ENCODE measurements at places on chromosomes 1 and 21.

GRCh38 chr1:19512545-19512944 lies 27.2 kb upstream of the CAPZB start:
- DNase-seq: no peak

DNA sequence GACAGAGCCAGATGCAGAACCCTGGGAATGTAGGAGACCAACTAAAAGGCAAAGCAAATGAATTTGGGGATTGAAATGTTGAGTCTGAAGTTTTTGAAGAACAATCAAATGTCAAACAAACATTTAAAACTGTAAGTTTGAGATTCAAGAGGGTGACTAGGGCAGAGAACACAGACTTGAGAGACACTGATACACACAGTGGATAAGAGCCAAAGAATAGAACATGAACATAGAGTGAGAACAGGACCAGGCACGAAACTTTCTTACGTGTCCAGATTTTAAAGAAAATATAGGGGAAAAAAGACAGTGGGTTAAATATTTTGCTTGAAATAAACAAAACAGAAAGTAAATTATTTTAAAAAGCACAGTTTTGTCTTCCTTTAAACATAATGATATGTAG lies 115.7 kb downstream of the DPYD start:
- DNase-seq: no peak

GRCh38 chr1:71170925-71171324 lies 90.1 kb upstream of the ZRANB2 start:
- no peak for DNase-seq

- DNase-seq: no peak
Measured at GRCh38 chr1:53653200-53653575, 85.8 kb downstream of the GLIS1 start.

DNA sequence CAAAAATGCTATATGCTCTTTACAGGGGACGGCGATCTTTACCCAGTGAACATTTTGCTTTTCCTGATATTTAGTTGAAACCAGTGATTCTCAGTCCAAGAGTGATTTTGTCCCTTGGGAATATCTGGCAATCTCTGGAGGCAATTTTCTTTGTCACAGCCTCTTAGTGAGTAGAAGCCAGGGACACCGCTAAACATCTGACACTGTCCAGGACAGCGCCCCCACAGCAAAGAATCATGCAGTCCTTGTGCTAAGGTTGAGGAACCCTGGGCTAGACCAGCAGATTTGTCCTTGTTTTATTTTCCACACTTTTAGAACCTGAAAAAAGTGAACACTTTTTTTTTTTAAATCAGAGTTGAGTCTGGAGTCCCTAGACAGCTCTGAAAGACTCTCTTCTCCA lies 13.1 kb downstream of the EVA1C start:
- no peak for DNase-seq

- DNase-seq: no peak
Measured at GRCh38 chr1:73463873-73464272, 734.1 kb downstream of the LRRIQ3 start.

DNA sequence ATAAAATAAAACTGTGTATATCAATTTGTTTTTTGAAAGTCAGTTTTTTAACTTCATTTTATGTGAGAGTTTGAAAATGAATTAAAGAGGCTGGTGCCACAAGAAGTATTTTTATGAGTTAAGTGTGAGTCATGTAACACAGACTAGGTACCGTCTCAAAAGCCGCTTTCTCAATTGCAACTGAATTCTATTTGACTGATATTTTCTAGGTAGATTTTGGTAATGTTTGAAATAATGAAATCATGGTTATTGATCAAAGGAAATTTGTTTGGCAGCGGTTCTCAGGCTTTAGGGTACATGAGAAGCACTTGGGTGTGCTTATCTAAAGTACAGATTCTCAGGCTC lies 4.6 kb downstream of the SNX27 start:
- DNase-seq: no peak

GRCh38 chr1:222547260-222547614 lies 667 bp downstream of the HHIPL2 start:
- no peak for DNase-seq

DNA sequence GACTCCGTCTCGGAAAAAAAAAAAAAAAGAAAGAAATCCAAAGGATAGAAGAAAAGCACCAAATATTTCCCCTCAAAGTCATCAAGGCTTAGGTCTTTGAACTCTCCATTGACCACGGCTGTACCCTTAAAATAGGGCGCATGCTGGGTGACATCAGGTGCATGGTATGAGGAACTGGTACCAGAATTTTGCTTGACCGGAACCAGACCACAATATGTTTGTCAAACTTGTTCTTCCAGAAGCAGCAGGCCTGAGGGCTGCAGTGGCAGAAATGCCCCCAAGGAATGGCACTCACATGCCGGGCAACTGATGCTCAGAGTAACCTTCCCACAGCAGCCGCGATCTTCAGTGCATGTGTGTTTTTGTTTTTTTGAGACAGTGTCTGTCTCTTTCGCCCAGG lies 21.0 kb downstream of the RCC1 start:
- DNase-seq: no peak

DNA sequence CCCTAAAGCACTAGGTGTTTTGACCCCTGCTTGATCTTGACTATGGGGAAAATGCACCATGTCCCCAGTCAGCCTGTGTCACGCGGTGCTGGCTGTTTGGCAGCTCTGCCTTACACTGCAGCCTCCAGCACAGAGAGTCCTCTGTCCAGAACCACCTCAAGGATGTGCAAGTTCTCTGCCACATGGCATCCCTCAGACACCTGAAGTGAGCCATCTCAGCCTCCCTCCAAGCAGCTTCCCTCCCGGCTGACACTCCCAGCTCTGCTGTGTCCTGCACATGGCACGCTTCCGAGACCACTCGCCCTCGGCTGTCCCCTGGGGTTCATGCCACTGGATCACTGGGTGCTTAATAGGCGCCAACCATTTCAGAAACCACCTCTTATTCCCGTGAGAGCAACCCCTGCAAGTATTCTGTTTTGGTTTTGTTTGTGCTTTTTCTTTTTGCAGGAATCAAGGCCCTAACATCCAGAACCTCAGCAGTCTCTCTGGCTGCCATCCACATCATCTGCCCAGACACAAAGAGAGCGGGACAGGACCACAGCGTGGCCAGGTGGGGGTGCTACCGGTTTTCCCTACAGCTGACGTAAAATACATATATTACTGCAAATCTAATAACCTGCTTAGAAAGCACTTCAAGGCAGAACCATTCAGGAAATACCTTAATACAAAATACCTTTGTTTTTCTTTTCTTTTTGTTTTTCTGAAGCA lies 45.7 kb downstream of the CAPZB start:
- DNase-seq: no peak

GRCh38 chr1:2821966-2822620 lies 20.6 kb upstream of the TTC34 start:
- DNase-seq: peak; percentile 16

- DNase-seq: no peak
Measured at GRCh38 chr1:239426821-239427475, 40.6 kb downstream of the CHRM3 start.

DNA sequence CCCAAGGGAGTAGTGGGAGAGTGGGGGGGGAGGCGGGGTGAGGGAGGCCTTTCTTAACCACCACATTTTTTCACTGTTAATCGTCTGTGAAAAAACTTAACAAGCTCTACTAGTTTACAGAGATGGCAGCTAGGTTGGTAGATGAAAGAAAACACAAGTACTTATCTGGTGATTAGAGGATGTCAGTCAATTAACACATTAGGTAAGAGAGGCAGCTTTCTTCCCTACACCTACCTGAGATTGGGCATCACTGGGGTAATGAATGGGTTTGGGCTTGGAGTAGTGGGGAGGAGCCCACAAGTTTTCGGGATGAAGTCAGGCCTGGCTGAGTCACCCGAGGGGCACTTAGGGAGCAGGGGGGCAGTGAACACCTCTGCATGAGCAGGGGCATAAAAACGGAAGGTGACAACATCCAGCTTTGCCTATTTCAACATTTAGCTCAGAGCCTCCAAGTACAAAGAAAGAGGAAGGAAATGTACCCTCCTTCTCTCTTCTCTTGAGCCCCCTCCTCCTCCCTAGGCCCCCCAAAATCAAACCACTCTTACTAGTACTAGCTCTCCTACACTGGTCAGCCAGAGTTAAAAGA lies 2.5 kb downstream of the LBR start:
- no peak for DNase-seq

DNA sequence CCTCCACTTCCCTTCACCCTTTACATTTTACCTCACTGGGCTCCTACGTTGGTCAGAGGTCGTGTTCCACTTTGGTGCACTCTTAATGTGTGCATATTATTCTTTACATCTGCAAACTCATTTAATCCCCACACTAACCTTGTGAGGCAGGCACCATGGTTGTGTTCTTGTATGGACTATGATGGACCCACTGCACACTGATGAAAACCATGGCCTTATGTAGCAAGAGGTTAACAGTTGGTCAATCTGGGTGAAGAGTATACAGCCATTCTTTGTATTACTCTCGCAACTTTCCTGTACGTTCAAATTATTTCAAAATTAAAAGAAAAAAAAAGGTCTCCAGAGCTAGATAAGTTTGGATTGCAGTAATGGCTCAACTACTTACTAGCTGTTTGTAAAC lies 78.5 kb downstream of the RUNX1 start:
- DNase-seq: no peak

GRCh38 chr21:16216288-16216962 lies 486.6 kb downstream of the USP25 start:
- no peak for DNase-seq

- DNase-seq: no peak
Measured at GRCh38 chr21:45162115-45162514, 87.7 kb downstream of the ADARB1 start.

DNA sequence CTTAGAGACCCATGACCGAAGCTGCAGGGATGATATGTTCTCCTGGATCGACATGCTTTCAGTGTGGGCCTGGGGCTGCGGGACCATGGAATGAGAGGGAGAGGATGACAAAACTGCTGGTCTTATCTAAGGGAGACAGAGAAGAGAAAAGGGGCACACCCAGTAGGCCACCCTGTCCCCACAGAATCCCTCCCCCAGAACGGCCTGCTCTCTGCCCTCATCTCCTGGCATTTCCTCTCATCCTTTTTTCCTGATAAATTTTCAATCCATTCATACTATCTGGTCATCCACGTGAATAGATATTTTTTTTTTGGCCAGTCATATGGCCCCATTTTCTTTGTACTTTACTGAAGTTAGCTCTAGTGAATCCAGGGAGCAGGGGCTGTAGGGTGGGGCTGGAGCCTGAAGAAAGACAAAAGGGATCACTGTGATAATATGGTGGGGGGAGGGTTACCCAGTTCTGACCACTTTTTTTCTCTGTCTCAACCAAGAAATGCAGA lies at the start of gene PKLR:
TSS of gene PKLR (minus strand) at position 97 of the 500 bp plus-strand sequence. CDS start at position 54, 43 bp downstream.
- no peak for DNase-seq

- no peak for DNase-seq
Measured at GRCh38 chr1:72018562-72018961, 263.8 kb downstream of the NEGR1 start.

GRCh38 chr1:206941766-206942418 lies 4.4 kb downstream of the PIGR start:
- no peak for DNase-seq

DNA sequence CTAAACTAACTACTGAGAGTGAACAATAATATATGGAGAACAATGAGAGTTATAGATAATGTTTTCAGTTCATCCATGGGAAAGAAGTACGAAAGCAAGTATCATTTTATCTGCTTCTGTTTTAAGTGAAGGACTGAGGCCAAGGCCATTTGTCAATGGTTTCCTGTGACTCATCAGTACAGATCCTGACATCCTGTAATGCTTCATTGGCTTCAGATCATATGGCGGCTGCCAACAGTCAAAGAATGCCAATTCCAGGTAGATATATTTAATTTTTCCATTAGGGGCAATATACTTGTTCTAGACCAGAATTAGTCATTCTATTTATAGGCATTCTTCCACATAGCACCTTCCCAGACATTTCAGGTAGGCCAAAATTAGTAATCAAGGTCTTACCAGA lies 97.3 kb downstream of the USH2A start:
- DNase-seq: no peak

DNA sequence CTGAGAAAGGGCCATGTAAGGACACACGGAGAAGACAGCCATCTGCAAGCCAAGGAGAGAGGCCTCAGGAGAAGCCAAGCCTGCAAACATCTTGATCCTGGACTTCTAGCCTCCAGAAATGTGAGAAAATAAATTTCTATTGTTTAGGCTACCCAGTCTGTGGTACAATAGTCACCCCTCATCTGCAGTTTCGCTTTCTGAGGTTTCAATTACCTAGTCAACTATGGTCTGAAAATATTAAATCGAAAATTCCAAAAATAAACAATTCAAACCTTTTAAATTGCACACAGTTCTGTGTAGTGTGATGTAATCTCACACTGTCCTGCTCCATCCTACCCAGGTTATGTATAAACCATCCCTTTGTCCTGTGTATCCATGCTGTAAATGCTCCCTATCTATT lies 52.6 kb downstream of the ZNF644 start:
- no peak for DNase-seq

- DNase-seq: no peak
Measured at GRCh38 chr1:1115136-1115785, 628 bp downstream of the C1orf159 start.

- DNase-seq: no peak
Measured at GRCh38 chr1:211145944-211146343, 12.0 kb upstream of the KCNH1 start.

GRCh38 chr1:202010180-202011015 lies at the start of gene ELF3:
Gene ELF3, plus strand, starts transcription at chr1:202010587. Its CDS starts 550 bp downstream, at chr1:202011137.
- DNase-seq: no peak

GRCh38 chr1:227270554-227270953 lies 47.7 kb downstream of the CDC42BPA start:
- no peak for DNase-seq

DNA sequence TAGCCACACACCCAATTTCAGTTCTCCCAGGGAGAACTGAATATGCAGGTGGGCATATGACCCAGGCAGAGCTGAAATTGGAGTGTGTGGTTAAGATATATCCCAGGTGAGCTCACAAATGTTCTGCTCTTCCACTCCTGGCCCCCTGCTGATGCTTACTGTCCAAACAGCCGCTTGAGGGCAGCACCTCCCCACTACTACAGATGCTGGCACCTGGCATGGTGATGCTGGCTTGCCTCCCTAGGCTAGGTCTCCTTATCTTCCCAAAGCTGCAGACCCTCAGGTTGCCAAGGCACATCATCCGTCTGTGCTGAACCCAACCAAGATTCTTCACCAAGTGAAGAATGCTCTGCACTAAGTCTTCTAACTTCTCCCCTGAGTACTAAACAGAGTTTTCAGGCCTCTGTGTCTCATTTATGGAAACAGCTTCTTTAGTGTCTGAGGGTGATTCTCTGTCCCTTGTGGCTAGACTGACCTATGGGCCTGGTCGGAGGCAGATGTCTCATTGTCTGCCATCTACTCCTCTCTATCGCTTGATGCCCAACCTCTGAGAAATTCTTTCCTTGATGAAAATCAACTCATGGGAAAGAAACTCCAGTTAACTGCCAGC lies 27.2 kb downstream of the XCL1 start:
- DNase-seq: peak; percentile 35

- DNase-seq: no peak
Measured at GRCh38 chr1:21814981-21815582, 3.0 kb downstream of the LDLRAD2 start.
